ENCODE measurements at places on chromosomes 6 and 20. TPM values are rescaled to one million over a fixed set of nuclear protein-coding genes. Genes with fewer than 3 reads are reported as not detected.

- H3K27me3 ChIP-seq: no peaks in the 10 kb centered on the region
- H3K4me1 ChIP-seq: peaks cover 15% of the 10 kb centered on the region
- H3K27ac ChIP-seq: no peak overlapping the region
- no peaks in the 10 kb centered on the region for H3K36me3 ChIP-seq
These were observed 33.6 kb upstream of the GMPR start for GRCh38 chr6:16204653-16205376.

DNA sequence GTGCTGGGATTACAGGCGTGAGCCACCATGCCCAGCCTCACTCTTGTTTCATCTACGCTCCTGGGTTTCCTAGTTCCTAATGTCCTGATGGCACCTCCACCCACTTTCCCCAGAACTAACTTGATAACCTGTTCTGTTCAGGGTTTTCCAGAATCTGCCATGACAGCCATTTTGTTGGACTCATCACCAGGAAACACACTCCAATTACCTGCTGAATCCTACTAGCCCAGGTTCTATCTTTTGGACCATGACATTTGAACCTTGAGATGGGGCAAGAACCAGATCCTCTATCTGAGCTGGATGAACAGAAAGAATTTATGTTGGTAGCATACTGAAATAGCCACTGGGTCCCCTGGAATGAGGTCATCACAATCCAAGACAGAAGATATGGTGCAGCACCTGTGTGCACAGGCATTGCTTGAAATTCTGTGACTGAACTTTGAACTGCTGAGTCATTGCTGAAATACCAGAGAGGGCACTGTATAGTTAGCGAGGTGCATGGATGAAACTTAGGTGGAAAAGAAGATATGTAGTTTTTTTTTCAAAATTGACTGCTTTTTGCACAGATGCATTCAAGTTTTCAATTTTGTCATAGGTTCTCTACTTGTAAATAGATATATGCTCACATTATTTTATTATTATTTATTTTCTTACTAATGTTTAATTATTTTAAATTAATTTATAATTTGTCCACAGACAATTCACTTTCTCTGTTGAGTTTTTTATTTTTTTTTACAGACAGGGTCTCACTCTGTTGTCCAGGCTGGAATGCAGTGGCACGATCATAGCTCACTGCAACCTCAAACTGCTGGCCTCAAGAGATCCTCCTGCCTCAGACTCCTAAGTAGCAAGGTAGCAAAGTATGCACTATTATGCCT is 42.8 kb upstream of the TASP1 start:
- no peak overlapping the region for H3K4me3 ChIP-seq
- H3K27me3 ChIP-seq: no peaks in the 10 kb centered on the region
- H3K4me1 ChIP-seq: no peaks in the 10 kb centered on the region
- DNase-seq: peak; percentile 44
- no peaks in the 10 kb centered on the region for H3K36me3 ChIP-seq
- no peak overlapping the region for H3K27ac ChIP-seq

DNA sequence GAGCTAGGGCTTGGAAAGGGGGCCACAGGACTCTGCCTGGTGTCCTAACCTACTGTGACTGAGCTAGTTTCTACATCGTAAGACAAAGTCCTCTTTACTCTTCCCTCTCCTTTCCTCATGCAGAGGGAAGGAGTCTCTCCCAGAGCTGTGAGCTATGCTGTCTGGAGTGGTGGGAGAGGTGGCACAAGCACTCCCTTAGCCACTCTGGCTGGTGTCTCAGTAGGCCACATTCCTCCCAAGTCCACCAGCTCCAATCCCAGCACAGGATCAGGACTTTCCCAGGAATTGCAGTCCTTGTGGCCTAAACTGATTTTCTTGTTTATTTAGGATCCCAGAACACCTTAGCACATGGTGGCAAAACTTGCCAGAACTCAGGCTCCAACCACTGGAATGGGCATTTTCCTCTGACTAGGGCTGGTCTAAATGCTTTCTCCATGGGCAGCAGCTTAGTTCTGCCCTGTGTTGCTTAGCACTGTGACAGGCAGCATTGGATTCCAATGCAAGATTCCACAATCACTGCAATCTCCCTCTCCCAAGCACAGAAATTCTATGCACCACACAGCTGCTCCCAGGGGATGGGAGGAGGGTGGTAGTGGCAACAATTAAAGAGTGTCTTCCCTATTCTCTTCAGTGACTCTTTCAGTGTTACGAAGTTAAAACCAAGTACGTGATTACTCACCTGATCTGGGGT is 733.3 kb downstream of the HACE1 start:
- DNase-seq: no peak
- no peaks in the 10 kb centered on the region for H3K36me3 ChIP-seq
- no peaks in the 10 kb centered on the region for H3K27me3 ChIP-seq
- no peaks in the 10 kb centered on the region for H3K4me1 ChIP-seq
- no peak overlapping the region for H3K27ac ChIP-seq

DNA sequence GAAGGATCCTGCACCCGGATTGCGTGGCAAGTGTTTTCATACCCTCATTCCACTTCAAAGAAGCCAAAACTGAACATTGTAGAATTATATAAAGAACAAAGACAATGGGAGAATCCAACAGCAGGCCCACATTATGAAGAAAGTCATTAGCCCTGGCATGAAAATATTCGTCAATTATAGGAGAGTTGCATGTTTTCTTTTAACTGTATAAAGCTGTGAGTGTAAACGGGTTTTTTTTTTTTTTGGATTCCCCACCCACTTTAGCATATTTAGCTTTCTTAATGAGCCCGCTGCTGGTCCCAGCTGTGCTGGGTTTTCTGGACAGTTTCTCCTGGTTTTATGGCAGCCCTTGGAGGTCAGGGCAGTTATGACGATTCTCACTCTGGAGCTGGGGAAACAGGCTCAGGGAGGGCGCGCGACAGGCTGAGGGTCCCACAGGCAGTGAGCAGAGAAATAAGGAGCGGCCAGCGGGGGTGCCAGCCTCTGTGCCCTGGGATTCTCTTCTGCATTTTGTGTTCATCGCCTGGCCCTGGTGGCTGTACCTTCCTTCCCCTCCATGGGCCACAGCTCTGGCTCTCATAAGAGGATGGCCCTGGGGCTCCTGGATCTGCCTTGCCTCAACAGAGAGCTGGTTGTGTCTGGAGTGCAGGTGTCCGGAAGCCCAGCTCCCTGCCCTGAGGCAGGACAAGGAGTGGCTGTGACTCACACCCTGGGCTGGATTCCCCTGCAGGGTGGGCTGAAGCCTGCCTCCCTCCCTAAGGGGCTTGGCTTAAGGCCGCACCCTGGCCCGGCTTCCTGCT is 24.1 kb upstream of the SULF2 start:
- H3K4me1 ChIP-seq: no peaks in the 10 kb centered on the region
- peaks cover 14% of the 10 kb centered on the region for H3K27me3 ChIP-seq
- peak; percentile 76 for DNase-seq
- no peak overlapping the region for H3K27ac ChIP-seq
- H3K36me3 ChIP-seq: no peaks in the 10 kb centered on the region

DNA sequence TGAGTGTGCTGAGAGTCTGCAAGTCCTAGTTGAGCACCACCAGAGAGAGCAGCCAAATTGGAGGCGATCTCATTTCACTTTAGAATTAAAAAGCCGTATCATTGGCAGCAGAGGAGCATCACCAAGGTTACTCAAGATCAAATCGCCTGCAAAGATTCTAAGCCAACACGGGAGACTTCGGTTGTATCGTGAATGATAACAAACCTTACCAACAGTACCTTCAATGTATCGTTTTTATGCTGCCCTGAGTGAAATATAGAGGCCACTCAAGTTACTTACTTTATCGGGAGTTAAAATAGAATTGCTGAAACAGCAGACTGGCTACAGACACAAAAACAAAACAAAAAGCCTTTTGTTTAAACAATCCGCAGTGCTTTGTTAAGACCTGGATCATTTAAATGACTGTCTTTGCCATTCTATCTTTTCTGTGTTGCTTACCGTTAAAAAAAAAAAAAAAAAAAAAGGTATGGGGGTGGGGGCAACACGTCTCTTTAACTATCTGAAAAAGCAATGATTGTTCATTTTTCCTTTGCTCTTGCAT is 14.2 kb downstream of the NHSL1 start:
- H3K4me3 ChIP-seq: no peak overlapping the region
- peaks cover 10% of the 10 kb centered on the region for H3K4me1 ChIP-seq
- no peak overlapping the region for H3K27ac ChIP-seq
- DNase-seq: no peak
- H3K36me3 ChIP-seq: no peaks in the 10 kb centered on the region

- H3K4me1 ChIP-seq: peaks cover 95% of the 10 kb centered on the region
- H3K4me3 ChIP-seq: no peak overlapping the region
- H3K27ac ChIP-seq: peak overlapping the region; percentile 46
These were observed 31.5 kb downstream of the RRBP1 start for GRCh38 chr20:17650301-17651128.

GRCh38 chr6:158778005-158778527 is 41.1 kb downstream of the EZR start:
- no peak overlapping the region for H3K4me3 ChIP-seq
- DNase-seq: no peak
- H3K27ac ChIP-seq: no peak overlapping the region
- peaks cover 31% of the 10 kb centered on the region for H3K4me1 ChIP-seq
- no peaks in the 10 kb centered on the region for H3K27me3 ChIP-seq

Gene HLA-DQA1
- not detected for total RNA-seq
